Activated CD8-positive, alpha-beta memory T cell treated with anti-CD3 and anti-CD28 coated beads, Interleukin-2, amount 50 U/mL, for 48 hours (primary cell): ENCODE measurements at places on chromosomes 2 and 18.

DNA sequence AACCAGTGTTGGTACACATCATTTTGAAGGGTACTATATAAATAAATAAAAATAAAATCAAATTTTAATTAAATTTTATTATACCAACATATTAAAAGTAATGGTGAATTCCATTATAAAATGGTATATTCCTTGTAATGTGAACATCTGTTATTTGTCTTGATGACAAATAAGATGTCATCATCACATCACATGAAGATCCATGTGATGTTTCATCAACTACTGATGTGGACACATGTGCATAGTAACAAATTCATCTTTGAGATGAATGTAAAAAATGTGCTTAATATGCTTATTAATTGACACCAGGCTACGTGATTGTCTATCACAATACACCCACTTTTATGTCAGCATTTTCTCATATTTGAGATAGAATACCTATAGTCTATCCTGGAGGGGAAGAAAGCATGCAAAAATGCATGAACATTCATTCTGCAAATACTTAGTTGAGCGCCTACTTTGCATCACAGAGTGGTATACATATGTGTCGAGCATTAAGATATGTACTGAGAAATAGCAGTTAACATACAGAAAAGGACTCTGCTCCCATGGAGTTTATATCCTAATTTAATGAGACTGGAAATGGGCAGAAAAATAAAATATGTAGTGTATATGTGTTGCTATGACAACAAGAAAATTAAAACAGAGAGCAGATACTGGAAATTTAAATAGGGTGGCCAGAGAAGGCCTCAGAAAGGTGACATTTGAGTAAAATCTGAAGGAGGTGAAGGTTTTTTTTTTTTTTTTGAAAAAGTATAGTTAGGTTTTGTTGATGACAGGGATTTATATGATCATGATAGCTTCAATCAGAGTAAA is 281.1 kb downstream of the ARHGAP15 start:
- no peak for DNase-seq

DNA sequence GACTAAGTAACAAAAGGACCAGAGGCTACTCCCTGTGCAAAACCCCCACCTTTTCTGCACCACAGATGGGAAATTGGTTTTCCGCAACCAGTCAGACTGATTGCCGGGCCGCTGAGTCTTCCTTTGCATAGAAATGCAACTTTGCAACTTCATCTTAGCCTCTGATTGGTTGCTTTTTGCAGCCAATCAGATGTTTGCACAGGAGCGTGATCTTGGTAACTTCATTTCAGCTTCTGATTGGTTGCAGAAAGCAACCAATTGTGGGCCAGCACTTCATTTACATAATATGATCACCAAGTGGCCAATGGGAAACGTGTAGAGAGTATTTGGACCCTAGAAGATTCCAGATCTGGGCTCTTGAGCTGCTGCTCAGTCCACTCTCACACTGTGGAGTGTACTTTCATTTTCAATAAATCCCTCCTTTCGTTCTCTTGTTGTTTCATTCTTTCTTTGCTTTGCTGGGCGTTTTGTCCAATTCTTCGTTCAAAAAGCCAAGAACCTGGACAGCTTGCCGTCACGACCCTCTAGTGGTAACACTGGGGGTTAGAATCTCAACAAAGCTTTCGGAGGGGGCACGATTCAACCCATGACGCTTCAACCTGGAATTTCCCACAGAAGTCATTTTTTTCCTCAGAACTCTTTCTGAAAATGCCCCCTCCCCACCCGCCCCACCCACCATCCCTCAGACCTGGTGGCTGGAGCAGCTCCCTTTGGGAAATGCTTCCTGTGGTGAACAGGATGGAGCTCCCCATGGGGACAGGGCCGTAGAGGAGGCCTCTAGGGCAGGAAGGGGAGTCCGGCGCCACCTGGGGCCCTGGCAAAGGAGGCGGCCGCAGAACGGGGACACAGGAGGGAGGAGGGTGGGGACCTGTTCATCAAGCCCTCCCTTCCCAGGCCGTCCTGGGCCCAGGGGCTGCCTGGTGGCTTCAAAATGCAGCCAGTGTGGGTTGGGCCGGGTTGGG is 31.8 kb upstream of the KCNF1 start:
- DNase-seq, result no peak

GRCh38 chr2:101696272-101697123 is 1.0 kb upstream of the MAP4K4 start:
- no peak for DNase-seq

DNA sequence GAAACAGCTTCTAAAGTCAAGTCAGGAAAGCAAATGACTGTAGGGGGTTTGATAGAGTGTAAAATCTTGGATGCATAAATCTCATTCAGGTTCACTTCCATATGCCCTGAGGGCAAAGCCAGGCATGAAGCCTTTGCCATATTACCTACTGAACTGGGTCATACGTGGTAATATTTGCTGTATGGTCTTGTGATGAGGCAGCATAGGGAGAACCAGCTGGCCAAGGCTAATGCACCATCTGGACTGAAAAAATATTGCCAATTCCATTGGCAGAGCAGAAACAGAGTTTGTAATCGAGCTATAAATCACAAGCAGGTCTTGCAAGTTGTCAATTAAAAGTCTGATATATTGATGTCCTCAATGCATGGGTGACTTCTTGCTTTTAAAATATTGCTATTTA is 243.8 kb downstream of the ERBB4 start:
- no peak for DNase-seq

GRCh38 chr2:56749152-56749752 is 565.5 kb downstream of the CCDC85A start:
- no peak for DNase-seq

DNA sequence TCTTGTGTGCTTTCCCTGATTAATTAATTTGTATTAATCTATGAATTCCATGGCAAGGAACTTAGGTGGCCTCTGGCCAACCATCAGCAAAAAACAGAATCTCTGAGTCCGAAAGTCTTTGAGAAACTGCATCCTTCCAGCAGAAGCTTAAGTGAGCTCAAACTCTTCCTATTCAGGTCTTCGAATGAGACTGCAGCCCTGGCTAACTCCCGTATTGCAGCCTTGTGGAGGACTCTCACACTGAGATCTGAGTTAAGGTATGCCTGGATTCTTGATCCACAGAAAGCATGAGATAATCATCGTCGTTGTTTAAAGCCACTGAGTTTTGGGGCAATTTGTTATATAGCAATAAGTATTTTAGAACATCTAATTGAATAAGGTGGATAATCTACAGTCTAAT is 1143.9 kb upstream of the NXPH2 start:
- no peak for DNase-seq

- DNase-seq, result no peak
These were observed 1.7 kb downstream of the PJVK start for GRCh38 chr2:178452870-178453269.

DNA sequence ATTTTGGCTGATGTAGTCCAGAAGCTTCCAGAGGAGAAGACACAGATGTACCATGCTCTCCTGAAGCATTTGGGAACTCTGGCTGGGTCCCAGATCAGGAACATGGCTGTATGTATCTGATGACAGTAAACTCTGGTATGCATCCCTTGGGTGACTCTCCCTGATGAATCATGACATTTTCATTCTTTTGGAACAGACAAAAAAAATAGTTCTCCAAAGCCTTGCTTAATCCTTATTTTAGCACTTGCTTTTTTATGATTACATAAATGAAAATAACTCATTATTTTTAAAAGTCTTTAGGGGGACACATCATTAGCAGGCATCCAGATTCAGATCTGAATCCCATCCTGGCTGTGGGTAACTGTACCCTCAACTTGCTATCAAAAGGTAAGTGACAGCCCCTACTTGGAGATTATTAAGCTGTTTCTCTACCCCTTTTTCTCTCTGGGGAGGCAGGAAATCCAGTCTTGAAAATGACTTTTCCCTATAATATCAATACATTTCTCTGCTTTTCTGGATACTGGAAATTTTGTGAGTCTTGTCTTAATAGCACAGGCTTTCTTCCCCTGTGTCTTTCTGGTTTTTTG is 23.3 kb downstream of the AOX1 start:
- no peak for DNase-seq

DNA sequence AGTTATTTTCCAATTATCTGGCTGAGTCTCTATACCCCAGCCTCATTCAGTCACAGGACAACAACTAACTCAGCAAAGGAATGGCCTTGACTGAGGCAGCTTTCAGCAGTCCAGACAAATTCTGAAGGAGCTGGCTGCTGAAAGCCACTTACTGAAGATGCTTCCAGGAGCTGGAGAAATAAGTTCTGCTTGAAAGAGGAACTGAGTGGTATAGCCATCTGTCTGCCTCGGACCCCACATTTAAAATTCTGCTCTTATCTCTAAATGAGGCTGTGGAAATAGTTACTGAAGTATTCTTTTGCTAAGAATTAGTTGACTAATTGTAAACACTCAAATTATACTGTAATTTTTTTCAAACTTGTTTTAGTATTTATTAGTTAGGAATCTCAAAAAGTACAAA is 9.1 kb upstream of the GPD2 start:
- no peak for DNase-seq

GRCh38 chr18:58547864-58548263 is 81.0 kb downstream of the ALPK2 start:
- no peak for DNase-seq

GRCh38 chr18:41594582-41594981 is 360.5 kb upstream of the PIK3C3 start:
- no peak for DNase-seq

DNA sequence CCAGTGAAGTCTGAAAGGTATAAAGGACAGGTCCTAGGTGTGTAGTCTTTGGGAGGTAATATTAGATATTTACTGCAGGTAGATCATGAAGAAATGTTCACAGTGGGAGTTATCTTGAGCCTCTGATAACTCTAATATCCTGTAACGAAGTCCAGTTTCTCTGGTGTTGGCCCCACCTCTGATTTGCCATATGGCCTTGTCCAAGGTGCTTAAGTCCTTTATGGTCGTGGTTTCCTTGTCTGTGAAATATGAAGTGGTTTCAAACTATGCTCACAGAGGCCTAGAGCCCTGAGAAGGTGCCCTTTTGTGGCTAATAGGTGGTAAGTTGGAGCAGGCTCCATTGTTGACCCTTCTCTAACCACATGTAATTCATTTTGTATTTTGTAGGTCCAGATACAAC is 190.7 kb downstream of the ICOS start:
- DNase-seq, result no peak

- DNase-seq, result no peak
These were observed 128.6 kb downstream of the DTNA start for GRCh38 chr18:34838669-34839068.

- DNase-seq, result no peak
These were observed 149.2 kb upstream of the NCKAP5 start for GRCh38 chr2:133717497-133717896.

GRCh38 chr2:74894272-74894981 is 60.5 kb downstream of the HK2 start:
- peak; percentile 43 for DNase-seq

GRCh38 chr2:201257956-201258665 is 2.2 kb upstream of the CASP8 start:
- DNase-seq, result peak; percentile 88

DNA sequence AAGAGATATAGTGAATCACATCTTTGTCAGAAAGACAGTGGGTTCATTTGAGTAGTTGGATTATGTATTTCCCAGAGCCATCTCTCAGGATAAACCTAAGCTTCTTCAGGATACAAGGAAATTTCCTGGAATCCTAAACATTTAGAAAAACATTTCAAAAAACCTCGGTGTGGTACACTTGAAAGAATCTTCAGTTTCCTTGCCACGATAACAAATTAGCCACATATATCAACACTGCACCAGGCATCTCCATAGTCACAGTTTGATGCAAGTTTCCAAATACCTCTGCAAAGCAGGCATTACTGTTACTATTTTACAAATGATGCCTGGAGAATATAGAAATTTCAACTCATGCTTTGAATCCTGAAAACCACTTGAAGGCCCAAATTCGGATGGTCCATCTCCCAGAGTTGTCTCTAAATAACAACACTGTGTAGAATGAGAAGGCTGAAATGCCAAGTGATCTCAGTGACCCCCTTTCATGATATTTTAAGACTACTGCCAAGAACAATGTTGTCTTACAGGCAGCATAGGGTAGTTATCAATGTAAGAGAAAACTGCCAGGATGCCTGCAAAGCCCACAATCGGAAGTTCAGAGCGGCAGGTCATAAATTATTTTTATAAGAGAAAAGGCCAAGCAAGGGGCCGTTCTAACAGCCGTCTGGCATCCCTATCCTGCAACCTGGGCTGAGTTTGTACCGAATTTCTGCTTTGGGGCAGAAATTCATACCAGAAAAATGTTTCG is 307.9 kb downstream of the TXNL1 start:
- DNase-seq, result no peak

DNA sequence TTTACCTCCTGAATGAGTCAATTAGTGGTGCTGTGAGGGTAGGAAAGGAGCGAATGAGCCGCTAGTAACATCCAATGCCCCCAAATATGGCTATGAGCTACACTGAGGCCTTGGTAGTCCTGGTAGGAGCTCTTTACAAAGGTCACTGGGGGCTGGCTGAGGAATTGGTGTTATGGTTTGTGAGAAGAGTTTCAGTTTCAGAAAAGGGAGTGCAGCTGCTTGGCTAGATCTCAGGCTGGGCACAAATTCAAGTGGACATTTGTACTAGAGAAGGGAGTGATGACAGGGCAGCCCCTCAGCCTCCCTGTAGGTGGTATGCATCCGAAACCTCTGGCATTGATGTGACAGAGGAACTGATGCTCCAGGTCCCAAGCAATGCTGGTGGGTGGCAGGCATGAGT is 13.9 kb upstream of the PAIP2B start:
- DNase-seq, result no peak

DNA sequence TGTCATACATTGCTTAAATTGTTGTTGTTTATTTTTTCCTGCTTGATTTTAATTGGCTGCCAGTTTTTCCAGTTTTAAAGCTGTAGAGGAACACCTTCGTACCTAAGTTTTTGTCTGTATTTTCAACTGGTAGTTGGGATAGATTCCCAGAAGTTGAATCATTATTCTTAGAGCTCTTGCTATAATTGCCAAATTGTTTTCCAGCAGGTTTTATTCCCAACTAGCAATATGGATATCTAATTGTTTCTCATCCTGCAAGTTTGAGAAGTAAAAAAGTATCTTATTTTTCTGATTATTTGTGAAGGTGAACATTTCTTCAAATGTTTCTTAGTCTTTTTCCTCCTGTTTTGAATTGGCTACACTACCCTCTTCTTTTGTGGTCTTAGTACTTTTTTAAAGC is 6.7 kb downstream of the SMARCAL1 start:
- no peak for DNase-seq

GRCh38 chr2:73730810-73731209 is 6.3 kb downstream of the TPRKB start:
- DNase-seq, result no peak
